K562 (cell line): ENCODE measurements at places on chromosomes 16 and 17.

- DNase-seq, result peak; percentile 49
Observed at GRCh38 chr16:4328046-4328781, 12.3 kb downstream of the GLIS2 start.

- peak; percentile 76 for DNase-seq
Observed at GRCh38 chr17:79045842-79046196, 21.9 kb downstream of the C1QTNF1 start.

- peak; percentile 67 for DNase-seq
Observed at GRCh38 chr17:75720656-75721462, at the start of gene ITGB4. Gene ITGB4 (plus strand): TSS chr17:75721459. CDS start chr17:75724704, 3,245 bp downstream.

GRCh38 chr16:8885674-8886592 is 3.8 kb downstream of the LITAFD start:
- no peak for DNase-seq

- DNase-seq, result no peak
Observed at GRCh38 chr17:40500190-40500589, 1.2 kb downstream of the TNS4 start.

GRCh38 chr17:31582151-31582907 is 190.9 kb downstream of the RAB11FIP4 start:
- DNase-seq, result no peak

DNA sequence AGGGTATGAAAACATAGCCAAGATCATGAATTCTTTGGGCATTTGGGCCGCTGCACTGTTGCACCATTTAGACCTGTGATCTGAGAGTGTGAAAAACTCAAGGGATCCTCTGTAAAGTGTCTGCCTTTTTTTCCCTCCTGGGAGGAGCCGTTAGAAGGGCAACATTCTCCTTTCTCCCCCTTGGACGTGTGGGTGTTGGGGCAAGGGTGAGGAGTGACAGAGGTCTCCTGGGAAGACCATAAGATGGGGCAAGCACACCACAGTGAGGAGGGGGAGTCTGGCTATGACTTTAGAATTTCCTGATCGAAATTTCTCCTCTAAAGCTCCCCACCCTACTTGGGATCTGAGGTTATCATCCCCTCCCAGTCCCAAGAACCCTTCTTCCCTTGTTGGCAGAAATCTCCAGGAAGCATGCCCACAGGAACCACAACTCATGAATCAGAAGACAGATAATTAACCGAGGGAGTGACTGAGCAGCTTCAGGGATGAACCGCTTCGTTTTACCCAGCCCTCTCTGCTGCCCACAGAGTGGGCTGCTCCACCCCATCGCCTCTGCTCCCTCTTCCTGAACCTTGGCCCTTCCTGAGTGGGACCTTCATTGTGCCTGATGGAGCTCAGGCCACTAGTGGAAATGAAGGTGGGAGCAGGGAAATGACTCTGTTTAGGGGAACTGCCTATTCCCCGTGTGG is 4.2 kb downstream of the ITGB3 start:
- DNase-seq, result no peak

DNA sequence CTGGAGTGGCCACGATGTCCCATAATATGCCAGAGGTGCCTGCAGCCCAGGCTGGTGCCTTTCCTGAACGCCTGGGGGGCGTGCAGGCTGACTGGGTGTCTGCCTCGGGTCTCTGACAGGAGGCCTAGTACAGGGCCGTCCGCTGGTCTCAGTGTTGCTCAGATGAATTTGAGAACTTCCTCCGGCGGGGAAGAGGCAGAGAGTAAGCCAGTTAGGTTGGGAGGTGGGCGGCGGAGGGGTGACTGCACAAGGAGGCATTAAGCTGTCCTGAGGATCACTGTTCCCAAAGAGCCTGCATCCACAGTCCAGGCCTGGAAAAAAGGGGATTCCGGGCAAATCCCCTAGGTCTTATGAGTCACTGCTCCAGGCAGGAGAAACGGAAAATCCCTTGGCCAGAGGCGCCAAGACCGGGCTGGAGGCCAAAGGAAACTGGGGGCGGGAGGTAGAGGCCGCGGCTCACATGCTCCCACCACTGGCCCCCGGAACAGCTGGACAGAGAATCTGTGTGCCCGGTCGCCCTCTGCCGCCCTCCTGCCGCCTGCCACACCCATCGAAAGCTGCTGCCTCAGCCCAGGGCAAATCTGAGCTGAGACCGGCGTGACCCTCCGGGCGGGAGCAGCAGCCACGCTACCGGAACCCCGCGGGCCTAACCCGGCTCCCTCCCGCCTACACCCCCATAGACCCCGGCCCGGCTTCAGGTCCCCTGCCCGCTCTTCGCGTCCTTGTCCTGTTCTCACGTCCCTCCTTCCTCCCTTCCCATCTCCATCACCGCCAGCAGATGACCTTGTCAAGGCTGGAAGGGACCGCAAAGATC is 1.2 kb downstream of the TRIM47 start:
- no peak for DNase-seq

GRCh38 chr17:74465378-74466110 is 890 bp upstream of the CD300A start:
- DNase-seq, result no peak

GRCh38 chr17:1590029-1590746 is 27.6 kb upstream of the PITPNA start:
- peak; percentile 77 for DNase-seq

- peak; percentile 98 for DNase-seq
Observed at GRCh38 chr17:28864991-28865849, 10.4 kb downstream of the ERAL1 start.

DNA sequence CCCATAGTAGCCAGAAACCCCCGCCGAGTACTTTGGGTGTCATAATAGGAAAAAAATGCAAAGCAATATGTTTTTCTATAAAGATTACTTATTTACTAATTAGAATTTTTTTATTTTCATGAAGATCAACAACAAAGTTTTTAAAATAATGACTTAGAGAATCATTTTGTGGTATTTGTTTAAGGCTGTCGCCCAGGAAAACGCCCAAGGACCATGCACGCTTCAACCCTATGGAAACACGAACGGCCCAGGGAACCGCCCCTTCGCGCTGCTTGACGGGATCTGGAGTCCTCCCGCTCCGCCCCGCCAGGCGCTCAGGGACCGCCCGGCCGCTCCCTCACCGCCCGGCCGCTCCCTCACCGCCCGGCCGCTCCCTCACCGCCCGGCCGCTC is 408 bp upstream of the KPNA2 start:
- peak; percentile 98 for DNase-seq

GRCh38 chr17:27780828-27781404 is 19.4 kb downstream of the NOS2 start:
- DNase-seq, result no peak

DNA sequence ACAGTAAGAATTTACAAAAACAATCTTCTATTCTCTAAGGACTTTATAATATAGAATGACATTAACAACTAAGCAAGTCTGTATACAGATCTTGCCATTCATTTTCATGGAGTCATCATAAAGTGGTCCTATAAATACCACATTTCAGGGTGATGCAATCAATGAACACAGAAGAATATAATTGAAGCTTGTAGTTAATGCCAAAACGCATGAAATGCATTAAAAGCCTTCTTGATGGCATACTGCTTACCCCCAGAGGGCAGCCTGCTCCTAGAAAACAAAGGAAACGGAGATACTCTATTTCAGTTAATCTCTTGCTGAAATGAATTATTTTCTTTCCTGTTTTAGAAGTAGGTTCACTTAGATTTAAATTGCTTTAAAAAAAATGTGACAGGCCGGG is 45.2 kb upstream of the STAC2 start:
- DNase-seq, result no peak

DNA sequence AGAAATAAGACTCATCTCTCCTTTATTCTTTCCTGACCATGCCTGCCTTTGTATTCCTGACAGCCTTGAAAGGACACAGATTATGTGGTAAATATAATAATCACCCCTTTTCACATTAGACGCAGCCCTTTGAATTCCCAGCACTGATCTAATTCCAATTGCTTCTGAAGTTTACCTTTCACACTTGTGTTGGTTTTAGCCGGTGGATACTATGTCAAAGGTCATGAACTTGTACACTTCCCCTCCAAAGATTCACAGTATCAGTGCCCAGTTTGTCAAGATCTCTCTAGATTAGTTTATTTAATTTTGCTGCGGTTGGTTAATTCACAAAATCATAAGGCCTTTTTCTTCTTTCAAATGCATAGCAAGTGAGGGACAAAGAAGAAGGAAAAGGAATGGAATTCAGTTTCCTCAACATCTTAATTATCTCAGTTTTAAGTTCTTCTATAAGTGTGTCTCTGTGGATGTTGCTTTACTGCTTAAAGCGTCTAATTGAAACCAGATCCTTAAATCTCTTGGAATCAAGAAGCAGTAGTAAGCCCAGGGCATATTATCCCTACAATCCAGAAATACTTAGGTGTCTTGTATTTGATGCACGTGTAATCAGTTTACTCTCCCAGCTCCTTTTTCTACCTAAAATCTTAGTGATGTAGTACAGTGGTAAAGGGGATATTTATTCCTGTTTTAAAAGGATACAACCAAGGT is 174.3 kb upstream of the TBX2 start:
- DNase-seq, result no peak

DNA sequence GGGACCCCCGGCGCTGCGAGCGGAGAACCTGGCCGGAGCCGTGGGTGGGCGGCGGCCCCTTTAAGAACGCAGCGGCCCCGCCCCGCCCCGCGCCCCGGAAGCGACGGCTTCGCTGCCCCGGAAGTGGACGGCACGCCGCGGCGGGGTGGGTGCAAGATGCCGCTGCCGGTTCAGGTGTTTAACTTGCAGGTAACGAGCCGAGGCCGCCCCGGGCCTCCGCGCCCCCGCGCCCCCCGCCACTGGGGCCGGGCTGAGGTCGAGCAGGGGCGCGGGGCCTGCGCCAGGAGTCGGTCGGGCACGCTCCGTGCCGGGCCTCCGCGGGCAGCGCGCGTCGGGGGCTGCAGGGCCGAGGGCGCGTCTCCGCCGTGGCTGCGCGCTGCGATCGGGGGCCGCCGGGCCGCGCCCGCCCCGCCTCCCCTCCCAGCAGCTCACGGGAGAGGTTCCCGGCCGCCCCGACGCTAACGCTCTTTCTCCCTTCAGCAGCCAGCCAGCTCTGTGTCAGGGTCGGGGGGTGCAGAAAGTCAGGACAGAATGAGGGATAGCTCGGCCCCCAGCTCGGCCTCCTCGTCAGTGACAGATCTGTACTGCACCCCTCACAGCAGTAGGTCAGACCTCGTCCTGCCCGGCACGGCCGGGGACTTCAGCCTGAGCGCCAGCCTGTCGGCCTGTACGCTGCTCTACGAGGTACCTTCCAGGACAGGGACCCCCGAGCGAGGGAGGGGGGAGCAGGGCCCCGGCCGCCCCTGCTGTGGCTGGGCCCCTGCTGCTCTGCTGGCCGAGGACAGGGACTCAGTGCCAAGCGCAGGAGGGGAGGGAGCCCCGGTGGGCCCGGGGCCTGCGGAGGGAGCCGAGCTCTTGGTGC is at the start of the genes GPS1 and RFNG:
Gene GPS1 (plus strand): TSS at position 123 of the 862 bp plus-strand sequence. CDS start 34 bp downstream, at position 157.
Gene RFNG (minus strand): TSS at position 36 of the 862 bp plus-strand sequence. CDS start 45 bp downstream, outside the sequence.
- DNase-seq, result peak; percentile 86

GRCh38 chr17:50280068-50280467 is 5.8 kb downstream of the TMEM92 start:
- DNase-seq, result no peak

GRCh38 chr17:79800325-79801155 is 3.7 kb upstream of the CBX8 start:
- DNase-seq, result no peak

- DNase-seq, result no peak
Observed at GRCh38 chr17:70091696-70092095, 16.7 kb downstream of the KCNJ16 start.

DNA sequence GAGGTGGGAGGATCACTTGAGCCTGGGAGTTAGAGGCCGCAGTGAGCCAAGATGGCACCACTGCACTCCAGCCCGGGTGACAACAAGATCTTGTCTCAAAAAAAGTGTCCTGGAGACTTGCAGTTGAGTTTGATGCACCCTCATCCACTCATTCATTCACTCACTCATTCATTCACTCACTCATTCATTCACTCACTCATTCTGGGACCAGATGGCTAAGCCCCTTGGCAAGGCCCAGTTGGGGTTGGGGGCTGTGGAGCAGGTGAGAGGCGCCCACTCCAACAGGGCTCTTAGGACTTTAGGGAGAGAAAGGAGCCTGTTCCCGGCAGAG is 1.1 kb upstream of the AATK start:
- DNase-seq, result no peak

DNA sequence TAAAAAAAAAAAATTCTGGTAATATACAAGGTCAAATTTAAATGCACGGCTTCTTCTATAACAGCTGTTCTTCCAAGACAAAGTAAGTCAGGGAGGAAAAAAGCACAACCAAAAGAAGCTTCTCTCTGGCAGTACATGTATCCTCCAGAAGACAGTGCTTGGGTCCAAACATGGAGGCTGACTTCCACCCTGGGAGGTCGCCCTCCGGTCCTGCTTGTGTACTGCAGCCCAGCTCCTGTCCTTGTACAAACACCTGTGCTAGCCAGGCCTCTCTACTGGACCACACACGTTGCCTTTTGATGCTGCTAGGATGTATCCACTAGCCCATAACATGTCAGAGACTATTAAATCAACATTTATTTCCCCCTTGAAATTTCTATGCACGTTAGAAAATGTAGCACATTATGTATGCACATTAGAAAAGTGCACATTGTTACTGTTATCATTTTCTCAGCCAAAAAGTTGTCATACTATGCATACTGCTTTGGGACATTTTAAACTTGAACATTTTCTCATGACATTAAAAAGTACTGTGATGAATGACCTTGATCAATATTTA is 21.9 kb downstream of the TEKT3 start:
- peak; percentile 5 for DNase-seq

DNA sequence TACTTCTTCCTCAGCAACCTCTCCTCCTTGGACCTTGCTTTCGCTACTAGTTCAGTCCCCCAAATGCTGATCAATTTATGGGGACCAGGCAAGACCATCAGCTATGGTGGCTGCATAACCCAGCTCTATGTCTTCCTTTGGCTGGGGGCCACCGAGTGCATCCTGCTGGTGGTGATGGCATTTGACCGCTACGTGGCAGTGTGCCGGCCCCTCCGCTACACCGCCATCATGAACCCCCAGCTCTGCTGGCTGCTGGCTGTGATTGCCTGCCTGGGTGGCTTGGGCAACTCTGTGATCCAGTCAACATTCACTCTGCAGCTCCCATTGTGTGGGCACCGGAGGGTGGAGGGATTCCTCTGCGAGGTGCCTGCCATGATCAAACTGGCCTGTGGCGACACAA is 429 bp downstream of the OR2C1 start:
- DNase-seq, result peak; percentile 19

DNA sequence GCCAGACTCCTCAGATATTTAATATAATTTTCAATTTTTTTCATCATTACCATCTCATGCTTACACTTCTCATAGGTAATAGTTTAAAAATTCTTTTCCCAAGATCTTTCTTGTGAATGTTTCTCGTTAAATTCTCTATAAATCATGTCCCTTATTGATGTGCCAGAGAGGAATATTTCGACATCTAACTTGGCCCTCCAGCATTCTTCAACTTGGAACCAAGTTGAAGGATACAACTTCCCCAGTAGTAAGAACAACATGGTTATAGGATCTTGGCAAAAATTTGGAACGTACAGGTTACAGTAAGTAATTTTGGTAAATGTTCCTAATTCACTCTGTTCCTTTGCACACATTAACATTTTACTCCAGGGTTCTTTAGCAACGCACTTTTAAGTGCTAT is 731.8 kb downstream of the CDH11 start:
- DNase-seq, result no peak
